ENCODE measurements at places on chromosomes 3 and 15.

DNA sequence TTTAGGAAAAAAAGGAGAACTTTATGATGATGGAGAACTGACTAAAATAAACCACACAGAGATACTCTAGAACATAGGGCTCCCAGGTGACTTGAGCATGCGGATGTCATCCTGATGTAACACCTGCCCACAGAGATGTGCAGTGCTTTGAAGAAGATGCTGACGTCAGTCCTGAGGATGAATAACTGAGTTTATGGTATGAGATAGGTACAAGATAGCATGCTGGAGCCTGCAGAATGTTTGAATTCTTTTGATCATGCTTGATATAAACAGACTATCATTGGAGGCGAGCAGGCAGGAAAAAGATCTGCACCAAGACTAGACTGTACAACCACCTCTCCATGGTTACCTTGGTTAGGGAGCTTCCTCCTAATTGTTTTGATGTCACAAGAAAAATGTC is 12.4 kb downstream of the CCR4 start:
- DNase-seq, result no peak

DNA sequence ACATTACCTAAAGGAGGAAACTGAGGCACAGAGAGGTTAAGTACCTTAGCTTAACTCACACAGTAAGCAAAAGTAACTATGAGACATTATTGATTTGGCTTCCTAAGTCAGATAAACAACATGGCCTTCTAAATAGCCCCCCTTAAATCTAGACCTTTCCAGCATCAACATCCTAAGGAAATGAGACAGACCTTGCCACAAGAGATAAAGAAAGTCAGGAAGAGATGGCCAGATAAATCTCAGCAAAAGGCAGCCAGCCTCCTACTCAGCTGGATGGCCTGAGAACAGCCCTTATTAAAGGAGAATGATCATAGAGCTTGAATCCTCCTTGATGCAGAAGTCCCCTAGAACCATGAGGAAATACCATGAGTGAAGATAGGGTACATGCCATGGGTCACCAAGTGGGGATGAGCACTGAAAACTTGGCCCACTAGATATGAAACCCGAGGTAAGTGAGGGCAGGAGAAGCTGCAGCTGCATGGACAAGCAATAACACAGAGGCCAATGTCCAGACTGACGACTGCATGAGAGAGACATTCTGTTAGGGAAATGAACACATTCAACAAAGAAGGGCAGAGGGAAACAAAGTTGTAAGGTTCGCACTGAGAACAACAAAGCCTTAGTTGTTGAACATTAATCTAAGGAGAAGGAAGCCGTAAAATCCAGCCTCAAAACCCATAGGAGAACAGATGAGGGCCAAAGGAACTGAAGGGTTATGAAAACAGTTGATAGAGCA is 69.6 kb downstream of the ZIC4 start:
- no peak for DNase-seq

- no peak for DNase-seq
Observed at GRCh38 chr3:28101705-28102104, 139.7 kb upstream of the CMC1 start.

DNA sequence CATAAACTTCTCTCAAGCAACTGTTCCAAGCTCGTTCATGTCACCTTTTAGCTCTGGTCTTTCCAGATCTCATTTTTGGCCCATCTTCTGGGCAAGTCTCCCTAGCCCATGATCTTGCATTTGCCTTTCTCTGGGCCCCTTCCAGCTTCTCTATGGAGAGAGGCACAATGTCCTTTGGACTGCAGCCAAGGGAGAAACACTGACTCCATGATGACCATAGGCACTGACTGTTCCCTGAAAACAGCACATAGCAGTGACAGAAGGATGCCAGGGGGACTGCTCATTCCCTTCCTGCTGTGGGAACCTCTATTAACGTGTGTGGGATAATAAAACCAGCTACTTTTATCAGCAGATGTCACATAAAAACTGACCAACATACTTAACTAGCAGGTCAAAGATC is 60.3 kb downstream of the STRIT1 start:
- DNase-seq, result peak; percentile 74

DNA sequence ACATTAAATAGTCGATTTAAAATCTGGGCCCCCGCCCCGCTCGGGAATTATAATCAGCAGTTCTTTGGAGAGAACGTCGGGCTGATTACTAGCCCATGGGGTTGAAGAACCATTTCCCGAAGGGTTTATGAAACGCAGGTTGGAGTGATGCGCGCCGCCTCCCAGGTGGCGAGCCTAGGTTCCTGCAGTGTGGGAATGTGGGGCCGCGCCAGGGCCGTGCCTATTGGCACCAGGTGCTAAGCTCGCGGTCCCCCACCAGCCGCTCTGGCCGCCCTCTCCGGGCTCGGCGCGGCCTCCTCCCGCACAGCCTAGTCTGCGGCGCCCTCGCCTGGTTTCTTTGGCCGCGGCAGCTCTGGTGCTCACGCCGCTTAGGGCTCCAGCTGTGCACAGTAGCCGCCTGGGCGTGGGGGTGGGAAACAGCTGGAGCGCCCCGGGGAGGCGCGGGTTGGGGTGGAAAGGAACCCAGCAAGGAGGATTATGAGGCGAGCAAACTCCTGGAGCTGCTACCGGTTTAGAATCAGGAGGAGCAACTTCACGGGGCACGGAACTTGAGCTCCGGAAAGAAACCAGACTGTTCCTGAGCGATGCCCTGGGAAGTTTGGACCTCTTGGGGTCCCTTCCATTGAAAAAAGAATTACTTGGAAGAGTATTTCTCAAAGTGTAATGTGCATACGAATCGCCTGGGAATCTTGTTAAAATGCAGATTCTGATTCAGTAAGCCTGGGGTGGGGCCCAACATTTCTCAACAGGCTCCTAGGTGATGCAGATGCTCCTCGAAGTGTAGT is 5.6 kb upstream of the MECOM start:
- peak; percentile 82 for DNase-seq

DNA sequence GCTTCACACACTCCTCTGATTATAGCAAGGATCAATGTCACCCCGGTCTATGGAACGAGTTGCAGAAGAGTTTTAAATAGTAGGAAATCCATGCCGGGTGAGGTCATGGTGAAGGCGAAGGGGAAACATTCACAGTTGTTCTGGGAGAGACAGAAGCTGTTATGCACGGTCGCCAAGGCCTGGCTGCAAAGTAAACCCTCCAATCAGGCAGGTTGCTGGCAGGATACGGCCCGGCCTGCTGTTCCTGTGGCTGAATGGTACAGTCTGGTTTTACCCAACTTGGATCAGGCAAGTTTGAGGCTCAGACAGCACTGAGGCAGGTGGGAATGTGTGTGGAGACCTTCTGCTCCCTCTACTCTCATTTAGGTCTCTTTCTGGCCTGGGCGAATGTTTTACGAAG is 45.3 kb upstream of the ATP2B2 start:
- peak; percentile 21 for DNase-seq

DNA sequence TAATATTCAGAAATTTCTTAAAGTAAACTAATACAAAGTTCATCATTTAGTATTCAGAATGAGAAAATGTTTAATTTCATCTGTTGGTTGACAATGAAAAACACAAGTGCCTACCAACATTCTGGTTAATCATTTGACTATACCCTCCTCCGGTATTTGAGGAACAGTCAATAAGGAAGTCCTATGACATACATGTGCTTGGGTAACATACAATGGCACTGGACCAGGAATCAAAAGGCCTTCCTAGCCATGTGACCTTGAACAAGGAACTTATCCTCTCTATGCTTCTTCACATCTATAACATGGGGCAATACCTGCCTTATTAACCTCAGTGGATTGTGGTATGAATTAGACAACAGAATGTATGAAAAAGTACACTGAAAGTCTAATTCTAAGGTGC is 65.8 kb downstream of the ZNF280D start:
- DNase-seq, result no peak

DNA sequence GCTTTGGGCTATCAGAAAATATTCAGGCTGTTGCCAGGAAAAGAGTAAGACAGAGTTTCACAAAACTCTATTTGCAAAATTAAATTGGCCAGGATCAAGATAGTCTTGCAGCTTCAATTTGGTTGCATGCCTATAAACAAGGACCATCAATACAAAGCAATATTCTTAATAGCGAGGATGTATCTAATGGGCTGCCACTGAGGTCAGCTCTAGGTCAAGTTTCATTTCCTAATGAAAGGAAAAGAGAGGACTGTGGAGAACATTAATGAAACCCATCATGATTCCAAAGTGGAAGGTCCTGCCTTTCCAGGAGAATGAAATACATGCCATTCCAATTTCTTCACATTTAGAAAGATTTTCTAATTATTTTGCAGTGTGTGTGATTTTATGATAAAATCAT is 273.5 kb downstream of the AGBL1 start:
- no peak for DNase-seq

DNA sequence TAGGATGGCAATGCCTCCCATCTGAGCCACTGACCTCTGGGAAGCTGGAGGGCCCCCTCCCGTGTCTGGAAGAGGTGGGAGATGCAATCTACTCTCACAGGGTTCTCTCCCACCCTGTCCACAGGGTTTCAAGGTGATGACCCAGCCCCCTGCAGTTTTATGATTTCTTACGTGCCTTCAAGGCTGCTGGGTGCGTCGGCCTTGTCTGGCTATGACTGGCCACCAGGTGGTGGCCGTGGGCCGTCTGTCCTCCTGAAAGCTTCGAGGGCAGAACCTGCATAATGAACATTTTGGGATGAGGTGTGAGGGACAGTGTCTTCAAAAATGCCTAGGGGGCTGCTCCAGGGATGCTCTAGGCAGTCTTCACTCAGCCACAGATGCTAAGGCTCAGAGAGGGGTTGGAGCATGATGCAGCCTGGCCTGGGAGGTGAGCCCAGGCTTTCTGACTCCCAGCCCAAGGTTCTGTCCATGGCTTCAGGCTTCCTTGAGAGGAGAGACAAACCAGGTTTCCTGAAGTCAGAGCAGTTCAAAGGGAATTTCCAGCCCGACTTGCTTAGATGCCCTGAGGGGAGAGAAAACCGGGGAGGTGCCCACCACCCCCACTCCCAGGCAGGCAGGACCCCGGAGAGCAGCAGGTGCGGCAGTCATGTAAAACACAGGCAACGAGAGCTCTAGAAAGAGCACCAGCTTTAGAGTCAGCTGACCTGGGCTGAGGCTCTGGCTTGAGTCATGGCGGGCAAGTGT is 18.7 kb downstream of the ISG20 start:
- DNase-seq, result peak; percentile 36

DNA sequence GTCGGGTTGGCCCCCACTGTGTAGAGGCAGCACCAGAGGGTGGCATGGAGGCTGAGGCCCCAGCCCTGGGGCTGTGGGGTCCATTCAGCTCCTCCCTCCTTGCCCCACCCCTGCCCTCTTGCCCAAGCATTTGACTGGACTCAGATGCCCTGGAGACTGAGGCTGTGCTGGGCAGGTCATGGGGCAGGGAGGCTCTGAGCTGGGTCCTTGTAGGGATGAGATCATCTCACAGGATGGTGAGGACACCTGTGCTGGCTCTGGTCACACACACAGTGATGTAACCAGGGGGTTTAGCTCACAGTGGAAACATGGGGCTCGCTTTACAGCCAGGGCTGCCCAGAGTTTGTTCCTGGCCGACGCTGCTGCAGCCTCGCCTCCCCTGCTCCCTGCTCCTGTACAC is 17.8 kb downstream of the ALPK3 start:
- no peak for DNase-seq
